Lower lobe of right lung (tissue), 2 donors: ENCODE measurements at places on chromosomes 7 and 10. TPM values are rescaled to one million over a fixed set of nuclear protein-coding genes. Genes with fewer than 3 reads are reported as not detected.

Gene GHRHR
- not detected for total RNA-seq

Gene ZNF777
- total RNA-seq = 8.6 TPM

Gene CALML5
- total RNA-seq = not detected

Gene SPDYE11
- not detected for total RNA-seq

Gene NUTM2E
- total RNA-seq = not detected

Gene SPDYE2B
- total RNA-seq = not detected

Gene PKD2L1
- total RNA-seq = 3.4 TPM

Gene ANXA8L1
- total RNA-seq = 15.7 TPM

Gene CNOT4
- total RNA-seq = 28.0 TPM

Gene INPP5A
- total RNA-seq = 34.1 TPM

Gene LBX1
- total RNA-seq = not detected

Gene CASP2
- 33.7 TPM for total RNA-seq

Gene INSIG1
- 70.9 TPM for total RNA-seq

Gene LEP
- total RNA-seq = not detected

Gene MYPN
- not detected for total RNA-seq

Gene PRLHR
- not detected for total RNA-seq

Gene EPHA1
- 9.0 TPM for total RNA-seq

Gene SFMBT2
- 22.3 TPM for total RNA-seq

Gene OR9A2
- not detected for total RNA-seq

Gene ASB4
- 0.50 TPM for total RNA-seq

Gene PNLIPRP1
- not detected for total RNA-seq

Gene TMEM176A
- 57.4 TPM for total RNA-seq

Gene AKR1C4
- not detected for total RNA-seq

Gene KLF14
- total RNA-seq = not detected
